ENCODE measurements at places on chromosomes 2 and 18.

DNA sequence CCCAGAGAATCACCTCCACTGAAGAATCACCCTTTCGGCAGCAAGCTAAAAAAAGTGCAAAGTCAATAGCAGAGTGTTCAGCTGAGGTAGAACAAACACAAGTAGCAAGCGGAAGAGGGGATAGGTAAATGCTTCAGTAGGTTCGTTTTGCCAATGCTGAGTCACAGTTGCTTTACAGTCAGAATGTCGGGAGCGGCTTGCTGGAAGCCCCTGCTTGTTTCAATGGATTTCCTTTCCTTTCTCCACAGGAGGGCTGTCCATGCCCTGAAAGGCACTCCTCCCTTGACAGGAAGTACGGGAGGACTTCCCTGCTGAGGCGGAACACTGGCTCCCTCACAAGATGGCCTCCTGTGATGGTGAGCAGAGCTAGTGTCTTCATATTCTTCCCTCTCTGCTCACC, 146.2 kb upstream of the LYPD1 start:
- no peak for DNase-seq

GRCh38 chr2:47309952-47310800, 92.8 kb upstream of the MSH2 start:
- DNase-seq: no peak

- DNase-seq: no peak
These were observed 18.8 kb upstream of the PLB1 start for GRCh38 chr2:28477087-28477486.

- no peak for DNase-seq
These were observed 28.1 kb upstream of the SATB2 start for GRCh38 chr2:199485732-199486335.

DNA sequence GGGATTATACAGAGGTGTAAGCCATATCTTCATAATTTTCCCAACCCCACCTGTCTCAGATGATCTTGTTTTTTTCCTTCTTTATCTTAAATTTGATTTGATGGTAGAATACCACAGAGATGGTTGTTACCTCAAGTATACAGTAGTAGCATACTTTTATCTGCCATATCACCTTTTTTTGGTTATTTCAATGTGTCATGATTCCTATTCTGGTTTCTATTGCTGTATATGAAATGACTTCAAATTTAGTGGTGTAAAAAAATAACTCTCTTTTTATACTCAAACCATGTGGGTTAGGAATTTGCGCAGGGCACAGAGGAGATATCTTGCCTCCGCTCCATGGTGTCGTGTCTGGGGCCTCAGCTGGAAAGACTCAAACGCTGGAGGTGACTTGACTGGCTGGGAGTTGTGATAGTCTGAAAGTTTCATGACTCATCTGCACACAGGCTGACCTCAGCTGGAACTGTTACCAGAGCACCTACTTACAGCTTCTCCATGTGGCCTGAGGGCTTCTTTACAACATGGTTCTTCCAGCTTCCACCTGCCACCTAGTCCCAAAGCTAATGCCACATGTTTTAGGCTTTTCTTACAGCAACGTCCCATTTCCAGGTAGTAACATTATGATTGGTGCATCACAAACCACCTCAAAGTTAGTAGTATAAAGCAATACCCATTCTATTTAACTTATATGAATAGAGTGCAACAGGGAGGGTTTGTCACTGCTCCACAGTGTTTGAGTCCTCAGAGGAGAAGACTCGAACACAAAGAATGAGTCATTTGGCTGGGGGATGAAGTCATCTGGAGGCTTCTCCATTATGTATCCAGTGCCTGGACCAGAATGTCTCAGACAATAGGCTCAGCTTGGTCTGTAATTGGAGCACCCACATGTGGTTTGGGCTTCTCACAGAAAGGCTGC, 82.3 kb upstream of the XPO1 start:
- peak; percentile 60 for DNase-seq

GRCh38 chr2:216428618-216429350, 16.5 kb downstream of the SMARCAL1 start:
- DNase-seq: no peak

Data from keratinocyte (primary cell).